ENCODE measurements at places on chromosomes 6 and 20.

GRCh38 chr20:19777981-19778380 lies 19.9 kb downstream of the RIN2 start:
- DNase-seq: no peak

GRCh38 chr20:36061754-36062153 lies 92.8 kb upstream of the EPB41L1 start:
- DNase-seq: no peak

- DNase-seq: no peak
Observed at GRCh38 chr20:24677626-24678315, 208.3 kb downstream of the SYNDIG1 start.

DNA sequence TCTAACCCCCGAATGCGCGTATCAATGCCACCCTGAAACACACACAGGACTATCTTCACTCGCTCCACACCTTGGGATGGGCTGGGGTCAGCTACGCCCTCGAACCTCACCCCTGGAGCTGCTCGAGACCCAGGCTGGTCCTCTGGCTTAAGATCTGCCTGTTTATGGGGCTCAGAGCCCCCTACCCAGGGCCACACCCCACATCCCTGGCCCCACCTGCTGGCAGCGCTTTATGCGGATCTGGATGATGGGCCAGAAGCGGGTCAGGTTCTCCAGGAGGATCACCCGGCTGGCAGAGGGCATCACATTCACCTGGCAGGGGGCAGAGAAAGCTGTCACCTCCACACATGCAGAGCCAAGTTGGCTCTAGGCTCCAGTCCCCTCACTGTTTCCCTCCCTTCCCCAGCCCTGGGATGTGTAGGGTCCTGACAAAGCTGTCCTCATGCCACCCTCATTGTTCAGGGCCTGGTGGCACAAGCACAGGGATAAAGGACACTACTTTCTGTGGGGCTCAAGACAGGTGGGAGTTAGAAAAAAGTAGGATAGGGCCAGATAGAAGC lies 8.2 kb downstream of the CUL7 start:
- DNase-seq: no peak

- DNase-seq: no peak
Observed at GRCh38 chr6:39553860-39554802, 171.1 kb downstream of the KIF6 start.

DNA sequence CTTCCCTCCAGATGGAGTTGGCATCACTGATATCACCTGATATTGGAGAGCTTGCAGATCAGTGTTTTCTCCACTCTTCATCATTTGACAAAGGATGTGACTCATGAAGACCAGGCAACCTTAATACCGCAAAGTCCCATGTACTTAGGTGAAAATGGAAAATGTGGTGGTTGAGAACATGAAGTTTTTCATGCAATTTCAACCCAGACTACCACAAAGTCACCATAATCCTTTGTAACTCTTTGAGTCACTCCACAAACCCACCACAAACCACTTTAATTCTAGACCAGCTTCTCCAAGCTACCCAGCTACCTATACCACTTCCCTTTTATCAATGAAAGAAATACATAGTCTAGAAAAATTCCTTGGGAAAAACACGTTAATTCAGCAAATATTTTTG lies 7.1 kb downstream of the NHLRC1 start:
- no peak for DNase-seq

- no peak for DNase-seq
Observed at GRCh38 chr6:85464722-85465150, 14.9 kb downstream of the NT5E start.

DNA sequence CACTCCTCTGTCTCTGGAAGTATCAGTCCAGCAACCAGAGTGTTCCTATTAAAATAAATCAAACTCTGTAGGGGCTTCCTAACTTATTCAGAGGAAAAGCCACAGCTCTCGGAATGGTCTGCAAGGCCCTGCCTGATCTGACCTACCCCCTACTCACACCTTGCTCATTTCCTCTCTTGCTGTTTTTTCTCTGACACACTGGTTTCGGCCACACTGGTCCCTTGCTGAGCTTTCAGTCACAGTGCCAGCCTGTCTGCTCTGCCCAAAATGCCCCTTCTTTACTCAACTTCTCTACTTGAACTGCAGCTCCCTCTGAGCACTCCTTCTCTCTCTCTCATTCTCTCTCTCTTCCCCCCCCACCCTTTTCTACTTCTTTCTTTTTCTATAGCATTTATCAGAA lies 430.2 kb downstream of the UTRN start:
- DNase-seq: no peak
